Stimulated activated naive B cell treated with anti-CD40 and anti-IgM and Interleukin-4, amounts not matched to agents 10 μg/mL and 1 μg/mL and 100 μg/mL, for 72 hours (primary cell): ENCODE measurements at places on chromosomes 6 and 20.

DNA sequence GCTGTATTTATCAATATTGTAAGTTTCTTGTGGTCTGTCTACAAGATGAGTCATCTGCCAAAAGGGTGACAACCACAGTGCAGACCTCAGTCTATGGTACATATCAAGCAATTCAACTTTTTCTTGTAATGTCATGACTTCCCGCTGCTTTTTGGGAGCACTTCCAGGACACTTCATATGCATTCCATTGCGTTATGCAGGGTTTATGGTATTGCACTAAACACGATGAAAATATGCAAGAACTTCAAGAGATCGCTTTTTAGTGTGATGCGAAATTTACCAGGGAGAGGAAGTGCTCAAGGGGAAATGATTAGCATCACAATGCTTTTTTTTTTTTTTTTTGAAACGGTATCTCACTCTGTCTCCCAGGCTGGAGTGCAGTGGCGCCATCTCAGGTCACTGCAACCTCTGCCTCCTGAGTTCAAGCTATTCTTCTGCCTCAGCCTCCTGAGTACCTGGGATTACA is 166.5 kb downstream of the TFAP2A start:
- no peak for DNase-seq

DNA sequence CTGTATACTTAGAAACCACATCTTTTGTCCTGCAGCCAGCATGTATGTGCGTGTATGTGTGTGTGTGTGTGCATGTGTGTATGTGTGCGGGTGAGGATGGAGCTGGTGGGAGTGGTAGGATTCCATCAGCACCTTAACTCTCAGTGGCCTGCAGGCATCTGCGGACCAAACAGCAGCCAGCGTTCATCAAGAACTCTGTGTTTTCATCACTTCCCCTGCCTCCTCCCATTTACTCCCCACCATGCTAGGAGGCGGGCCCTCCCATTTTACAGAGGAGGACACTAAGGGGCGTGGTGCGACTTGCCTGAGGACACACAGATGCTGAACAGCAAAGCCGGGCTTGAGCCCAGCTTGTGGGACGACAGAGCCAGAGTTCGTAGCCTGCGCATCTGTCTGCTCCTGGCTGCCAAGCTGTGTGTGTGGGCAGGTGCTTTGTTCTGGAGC is 8.9 kb downstream of the VSTM2L start:
- DNase-seq = no peak

DNA sequence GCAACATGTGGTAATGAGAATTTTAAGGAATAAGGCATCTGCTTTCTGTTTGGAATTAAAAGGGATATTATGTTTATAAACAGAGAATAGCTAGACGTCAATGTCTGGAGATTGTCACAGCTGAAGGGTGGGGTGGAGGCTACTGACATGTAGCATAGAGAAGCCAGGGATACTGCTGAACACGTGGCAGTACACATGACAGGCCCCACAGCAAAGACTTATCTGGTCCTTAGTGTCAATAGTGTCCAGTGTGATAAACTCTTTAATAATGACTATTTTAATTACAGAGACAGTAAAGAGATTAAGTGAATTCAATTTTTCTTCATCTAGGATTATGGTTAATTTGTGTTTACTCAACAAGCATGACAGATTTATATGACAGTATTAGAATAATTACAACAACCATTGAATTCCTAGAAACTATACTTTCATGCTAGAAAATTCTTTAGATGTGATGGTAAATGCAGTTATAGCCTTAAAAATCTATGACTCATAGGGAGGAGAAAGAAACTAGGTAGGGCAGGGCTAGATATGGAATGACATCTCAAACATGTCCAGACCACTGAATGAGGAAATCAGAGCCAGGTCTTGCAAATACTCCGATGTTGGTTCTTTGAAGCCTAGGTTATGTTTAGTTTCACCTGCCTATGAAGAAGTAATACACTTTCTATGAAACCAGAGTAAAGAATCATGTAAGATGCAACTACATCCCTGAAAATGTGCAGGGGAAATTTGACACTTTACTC is 399.5 kb downstream of the PHF3 start:
- no peak for DNase-seq

GRCh38 chr6:167710363-167710920 is 116.3 kb upstream of the AFDN start:
- no peak for DNase-seq

DNA sequence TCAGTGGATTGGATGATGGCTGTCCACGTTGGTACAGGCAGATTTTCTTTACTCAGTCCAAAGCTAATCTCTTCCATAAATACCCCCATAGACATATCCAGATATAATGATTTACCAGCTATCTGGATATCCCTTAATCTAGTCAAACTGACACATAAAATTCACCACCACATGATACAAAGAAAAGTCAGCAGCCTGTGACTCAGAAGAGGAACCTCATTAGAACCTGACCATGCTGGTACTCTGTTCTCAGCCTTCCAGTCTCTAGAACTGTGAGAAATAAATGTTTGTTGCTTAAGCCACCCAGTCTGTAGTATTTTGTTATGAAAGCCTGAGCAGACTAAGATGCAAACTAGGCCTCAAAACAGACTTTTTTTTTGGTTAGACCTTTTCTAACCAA is 431.3 kb upstream of the RNF217 start:
- DNase-seq = no peak

- no peak for DNase-seq
Observed at GRCh38 chr20:16580147-16580546, 6.9 kb upstream of the KIF16B start.

- DNase-seq = no peak
Observed at GRCh38 chr20:43541214-43541613, 17.6 kb upstream of the SGK2 start.
